ENCODE measurements at places on chromosomes 7 and 10.

DNA sequence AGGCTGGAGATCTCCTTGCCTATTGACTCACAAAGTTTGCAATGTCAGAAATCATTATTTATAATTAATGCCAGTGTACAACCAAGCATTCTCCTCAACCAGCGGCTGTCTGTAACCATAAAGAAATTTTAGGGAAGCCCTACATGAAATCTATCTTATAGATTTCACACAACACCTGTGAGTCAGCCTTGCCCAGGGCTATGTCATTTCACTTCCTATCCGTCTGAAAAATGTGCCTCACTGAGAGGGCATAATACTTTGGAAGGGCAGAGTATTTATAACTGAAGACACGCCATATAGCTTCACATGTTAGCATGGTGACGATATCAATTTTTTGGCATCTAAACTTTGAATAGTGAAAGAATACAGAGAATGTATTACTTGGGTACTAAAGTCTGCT is 296.6 kb upstream of the ETV1 start:
- no peak for DNase-seq

- peak; percentile 62 for DNase-seq
Measured at GRCh38 chr7:86598311-86598710, 45.4 kb upstream of the GRM3 start.

- DNase-seq = no peak
Measured at GRCh38 chr10:79065091-79065551, 3.6 kb upstream of the ZMIZ1 start.

GRCh38 chr10:114876602-114877300 is 55.2 kb downstream of the FHIP2A start:
- DNase-seq = peak; percentile 84

- no peak for DNase-seq
Measured at GRCh38 chr10:62597226-62597625, 207.3 kb upstream of the ADO start.

DNA sequence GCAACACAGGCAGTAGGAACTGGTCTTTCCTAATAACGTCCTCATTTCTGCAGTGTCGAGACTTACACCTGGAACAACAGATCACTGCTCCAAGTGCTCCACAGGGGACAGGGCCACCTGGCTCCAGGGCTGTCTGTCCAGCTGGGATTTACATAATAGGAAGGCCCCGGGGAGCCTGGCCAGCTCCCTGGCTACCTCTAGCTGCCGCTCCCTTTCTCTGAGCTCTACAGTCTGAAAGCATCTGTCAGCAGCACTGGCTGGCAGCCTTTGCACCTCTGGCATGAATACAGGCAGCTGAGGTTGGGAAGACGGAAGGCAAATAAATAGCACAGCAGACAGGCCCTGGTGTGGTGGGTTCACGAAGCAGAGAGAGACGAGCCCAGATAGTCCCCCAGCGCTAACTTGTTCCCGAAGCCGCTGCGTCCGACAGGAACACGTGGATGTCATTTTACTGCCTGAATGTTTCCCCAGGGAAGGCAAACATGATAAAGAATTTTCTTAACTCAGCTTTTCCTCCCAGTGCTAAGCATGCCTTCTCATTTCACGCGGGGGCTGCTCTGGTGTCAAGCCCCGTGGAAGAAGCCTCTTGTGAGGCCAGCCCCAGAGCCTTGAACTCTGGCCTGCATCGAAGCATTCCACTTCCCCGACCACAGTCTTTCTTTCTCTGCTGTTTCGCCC is 105.4 kb downstream of the ITIH5 start:
- DNase-seq = no peak

DNA sequence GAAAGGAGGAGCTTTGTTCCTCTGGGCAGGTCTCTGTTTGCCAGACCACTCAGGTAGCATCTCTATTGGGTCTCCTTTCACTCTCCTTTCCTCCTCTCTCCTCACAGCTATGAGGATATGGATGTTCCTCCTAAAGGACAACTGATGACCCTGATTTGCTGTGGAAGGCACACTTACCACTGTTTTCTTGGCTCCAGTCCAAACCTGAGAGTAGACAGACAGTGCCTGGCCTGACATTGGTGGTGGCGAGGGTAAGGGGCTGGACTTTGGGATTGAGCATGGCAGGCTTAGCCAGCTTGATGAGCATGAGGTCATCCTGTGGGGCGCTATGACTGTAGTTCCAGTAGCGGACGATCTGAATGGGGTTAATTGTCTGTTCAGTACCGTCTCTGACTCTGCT is 3.6 kb downstream of the PRSS37 start:
- peak; percentile 25 for DNase-seq

DNA sequence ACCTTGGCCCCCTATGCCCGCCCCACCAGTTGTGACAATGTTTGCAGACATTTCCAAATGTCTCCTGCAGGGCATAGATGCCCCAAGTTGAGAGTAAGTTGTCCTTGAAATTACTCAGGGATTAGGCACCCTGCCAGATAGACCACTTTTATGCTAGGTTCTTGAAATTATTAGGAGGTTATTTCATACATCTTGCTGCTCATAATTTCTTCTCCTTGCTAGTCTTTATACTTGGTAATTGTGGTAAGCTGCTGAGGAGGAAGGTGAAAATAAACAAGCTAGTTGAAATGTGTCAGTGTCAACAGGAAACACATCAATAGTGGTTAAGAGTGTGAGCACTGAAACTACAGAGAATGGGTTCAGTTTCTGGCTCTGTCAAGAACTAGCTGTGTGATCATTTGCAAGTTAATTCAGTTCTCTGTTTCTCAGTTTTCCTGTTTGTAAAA is 63.7 kb upstream of the AOAH start:
- no peak for DNase-seq

GRCh38 chr10:60497364-60497763 is 107.7 kb upstream of the ANK3 start:
- DNase-seq = no peak

DNA sequence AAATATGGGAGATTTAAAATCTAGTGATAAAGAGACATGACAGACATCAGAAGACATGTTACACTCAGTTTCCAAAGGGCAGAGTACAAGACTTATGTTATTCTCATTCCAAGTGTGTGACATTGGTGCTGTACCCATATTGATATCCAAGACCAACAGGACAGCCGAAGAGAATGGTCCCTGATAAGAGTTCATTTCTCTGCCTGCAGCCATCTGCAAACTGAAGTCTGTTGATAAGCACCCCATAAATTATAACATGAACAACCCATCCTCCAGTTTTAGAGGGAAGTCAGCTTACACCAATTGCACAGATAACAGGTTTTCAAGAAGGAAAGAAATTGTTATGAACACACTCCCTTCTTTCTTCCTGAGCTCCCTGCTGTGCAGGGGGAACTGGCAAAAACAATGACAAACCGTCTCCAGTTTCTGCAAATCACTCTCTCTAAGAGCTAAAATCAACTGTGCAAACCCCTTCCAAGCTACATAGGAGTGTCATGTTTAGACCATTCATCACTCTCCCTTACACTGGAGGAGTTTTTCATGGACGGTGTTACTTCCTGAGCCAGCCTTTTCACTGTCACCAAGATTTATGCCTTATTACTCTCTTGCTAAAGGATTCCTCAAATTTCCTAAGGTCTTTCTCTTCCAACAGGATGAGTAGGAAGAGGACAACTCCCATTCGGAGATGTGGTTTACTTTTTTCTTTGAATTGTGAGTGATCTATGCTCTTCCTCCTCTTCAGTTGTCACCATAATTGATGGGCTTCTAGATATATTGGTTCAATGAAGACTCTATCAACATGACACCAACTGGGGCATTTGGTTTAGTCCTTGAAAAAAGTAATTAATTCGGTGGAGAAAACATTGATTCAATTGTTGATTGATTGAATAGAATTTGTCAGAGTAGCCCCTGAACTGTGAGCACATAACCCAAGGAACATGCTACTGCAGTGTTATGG is 80.3 kb upstream of the FAM171A1 start:
- no peak for DNase-seq

DNA sequence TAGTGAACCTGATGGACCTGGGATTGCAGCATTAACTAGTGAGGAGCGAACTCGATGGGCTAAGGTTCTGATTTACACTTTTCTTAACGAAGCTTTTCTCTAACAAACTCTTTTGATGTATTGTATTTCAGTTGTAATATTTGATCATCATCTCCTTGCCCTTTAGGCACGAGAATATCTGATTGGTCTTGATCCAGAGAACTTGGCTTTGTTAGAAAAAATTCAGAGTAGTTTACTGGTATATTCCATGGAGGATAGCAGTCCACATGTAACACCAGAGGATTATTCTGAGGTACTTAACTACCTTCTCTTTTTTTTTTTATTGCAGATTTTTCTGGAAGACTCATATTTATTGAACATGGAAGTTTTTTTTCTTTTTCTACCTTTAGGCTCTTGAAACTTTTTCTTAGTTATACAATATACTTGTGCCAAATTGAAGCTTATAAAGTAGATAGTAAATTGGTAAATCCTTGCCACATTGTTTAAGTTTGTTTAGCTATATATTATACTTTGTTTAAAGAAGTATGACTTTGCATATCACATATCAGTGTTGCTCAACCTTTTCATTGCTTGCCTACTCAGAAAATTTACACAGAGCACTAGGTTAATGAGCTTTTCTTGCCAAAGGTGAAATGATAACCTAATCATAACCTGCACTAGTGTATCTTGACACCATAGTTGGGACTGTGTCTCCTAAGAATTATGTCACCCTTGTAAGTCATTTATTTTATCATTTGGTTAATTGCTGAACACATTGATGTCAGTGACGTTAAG is 30.4 kb downstream of the CROT start:
- no peak for DNase-seq

DNA sequence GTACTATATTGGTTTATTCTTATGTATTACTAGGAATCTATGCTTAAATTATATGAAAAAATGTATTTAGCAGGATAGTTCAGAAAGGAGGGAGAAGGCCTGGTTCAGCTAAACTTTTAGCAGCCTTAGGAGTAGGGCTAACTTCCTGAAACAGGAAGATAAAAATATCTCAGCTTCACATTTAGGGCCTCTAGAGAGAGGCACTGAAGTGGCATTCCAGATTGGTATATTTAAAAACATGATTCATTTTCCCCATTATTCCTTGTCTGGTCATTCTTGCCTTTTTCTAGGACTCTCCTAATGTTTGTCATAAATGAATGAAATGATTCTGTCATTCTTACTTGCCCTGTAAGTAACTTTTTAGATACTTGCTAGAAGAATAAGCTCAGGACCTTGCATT is 63.0 kb upstream of the CYP26C1 start:
- no peak for DNase-seq

DNA sequence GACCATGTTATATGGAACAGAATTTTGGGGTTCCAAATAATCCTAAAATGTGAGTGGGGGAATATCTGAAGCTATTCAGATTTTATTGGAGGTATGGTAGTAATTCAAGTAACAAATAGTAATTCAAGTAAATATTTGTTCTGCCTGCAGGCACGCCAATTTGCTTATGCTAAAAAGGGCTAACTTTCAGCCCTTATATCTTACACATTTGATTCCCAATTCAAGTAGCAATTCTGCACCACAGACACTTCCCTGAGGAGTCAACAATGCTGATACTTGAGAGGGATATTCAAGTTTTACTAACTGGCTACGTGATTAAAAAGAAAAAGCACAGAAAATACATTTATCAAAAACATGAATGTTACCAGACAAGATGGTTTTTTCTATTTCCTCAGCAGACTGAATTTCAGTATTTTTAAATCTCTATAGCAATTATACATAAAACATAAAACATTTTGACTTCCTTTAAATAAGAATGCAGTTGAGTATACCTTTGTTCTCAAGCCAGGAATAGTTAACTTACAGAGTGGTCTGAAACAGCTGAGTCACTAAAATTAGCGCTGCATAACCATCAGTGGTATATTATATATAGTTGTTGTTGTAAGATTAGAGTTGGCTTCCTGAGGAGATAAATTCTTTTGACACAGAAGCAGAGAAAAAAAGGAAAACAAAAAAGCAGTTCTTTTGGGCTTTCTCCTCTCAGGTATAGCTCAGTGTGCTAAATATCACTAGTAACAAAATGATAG is 33.9 kb downstream of the MTPN start:
- no peak for DNase-seq

DNA sequence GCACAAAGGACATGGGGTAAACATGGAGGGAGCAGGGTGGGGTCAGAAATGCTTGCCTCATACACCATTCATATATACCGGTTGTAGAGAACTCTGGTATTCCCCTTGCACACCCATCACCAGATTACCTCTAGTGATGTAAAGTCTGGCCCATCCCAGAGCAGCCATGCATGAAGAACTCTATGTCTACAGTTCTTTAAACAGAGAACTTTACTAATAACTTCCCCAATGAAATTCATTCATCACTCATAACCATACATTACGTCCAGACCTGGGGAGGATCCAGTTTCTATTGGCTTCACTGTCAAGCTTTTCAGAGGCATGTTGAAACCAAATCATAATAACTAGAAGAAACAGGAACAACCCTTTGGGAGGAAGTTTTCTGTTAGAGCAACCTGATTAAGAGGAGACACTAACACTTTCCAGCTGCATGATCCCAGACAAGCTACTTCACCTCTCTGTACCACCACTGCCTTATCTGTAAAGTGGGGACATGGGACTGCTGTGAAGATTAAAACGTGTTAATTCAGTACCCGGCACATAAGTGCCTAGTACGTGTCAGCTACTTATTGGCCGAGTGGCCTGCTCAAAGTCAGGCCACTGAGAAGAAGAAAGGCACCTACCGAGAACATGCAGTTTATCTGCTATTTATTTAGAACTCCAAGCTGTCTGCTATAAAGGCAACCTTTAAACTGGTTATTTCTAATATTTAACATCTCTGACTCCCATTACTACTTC is 59.7 kb downstream of the IGF2BP3 start:
- DNase-seq = no peak

DNA sequence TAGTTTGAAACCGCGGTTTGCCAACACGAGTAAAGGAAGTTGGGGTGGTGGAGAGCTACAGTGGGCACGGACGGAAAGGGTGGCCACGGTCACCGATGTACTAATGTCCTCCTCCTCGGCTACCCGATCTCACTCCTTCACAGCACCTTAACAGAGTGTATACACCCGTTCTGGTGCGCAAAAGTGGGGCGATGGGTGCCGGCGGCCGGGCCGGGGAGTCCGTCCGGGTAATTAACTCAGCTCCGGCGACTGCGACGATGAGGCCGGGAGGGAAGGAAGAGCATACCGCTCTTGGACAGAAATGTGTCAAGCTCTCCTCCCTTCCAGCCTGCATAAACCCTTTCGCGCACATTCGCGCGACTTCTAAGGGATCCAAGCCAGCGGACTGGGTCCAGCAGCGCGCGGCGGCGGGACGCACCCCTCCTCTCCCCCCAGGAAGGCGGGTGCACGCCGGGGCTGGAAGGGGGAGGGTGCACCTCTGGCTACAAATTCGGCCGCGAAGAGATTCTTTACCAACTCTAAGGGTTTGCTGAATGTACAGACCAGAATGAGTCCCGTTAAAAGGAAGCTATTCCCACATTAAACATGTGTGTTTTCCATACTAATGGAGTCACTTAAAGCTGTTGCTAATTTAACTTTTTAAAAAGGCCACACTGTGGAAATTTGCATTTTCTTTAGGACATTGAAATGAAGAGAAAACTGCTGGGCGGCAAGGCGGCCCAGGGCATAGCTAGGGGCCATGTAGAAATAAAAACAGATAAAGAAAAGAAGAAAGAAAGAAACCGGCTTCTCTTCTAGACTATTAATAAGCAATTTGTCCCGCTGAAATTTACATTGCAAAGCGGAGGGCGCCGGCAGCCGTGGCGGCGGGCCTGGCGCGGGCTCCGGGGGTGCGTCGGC is 6.6 kb upstream of the EBF3 start:
- no peak for DNase-seq

Data from BE2C (cell line).